ENCODE measurements at places on chromosomes 7 and 10.

DNA sequence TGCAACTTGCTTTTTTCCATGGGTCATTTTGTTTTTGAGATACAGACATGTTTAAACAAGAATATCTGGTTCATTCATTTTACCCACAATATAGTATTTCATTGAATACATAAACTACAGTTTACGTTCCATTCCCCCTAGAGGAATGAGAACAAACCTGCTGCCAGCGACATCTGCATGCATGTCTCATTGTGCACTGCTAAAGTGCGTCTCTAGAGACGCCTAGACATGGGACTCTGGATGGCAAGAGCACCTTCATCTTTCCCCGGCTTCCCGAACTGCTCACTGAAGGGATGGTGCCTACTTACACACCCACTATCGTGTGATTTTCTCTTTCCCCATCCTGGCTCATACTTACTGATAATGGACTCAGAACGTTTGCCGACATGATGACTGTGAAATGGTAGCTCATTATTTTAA is 1.2 kb upstream of the ZNF777 start:
- DNase-seq = no peak

DNA sequence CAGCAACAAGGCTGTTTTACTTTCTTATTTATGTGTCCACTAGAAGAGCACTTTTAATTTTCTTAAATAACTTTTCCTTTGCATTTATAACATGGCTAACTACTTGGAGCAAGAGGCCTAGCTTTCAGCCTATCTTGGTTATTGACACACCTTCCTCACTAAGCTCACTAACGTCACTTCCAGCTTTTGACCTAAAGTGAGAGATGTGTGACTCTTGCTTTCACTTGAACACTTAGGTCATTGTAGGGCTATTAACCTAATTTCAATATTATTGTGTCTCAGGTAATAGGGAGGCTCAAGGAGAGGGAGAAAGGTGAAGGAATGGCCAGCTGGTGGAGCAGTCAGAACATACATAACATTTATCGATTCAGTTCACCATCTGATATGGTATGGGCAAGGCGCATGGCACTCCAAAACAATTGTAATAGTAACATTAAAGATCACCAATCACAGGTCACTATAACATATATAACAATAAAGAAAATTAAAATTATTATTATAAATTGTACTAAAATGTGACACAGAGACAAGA is 95.0 kb upstream of the FAM20C start:
- DNase-seq = no peak

DNA sequence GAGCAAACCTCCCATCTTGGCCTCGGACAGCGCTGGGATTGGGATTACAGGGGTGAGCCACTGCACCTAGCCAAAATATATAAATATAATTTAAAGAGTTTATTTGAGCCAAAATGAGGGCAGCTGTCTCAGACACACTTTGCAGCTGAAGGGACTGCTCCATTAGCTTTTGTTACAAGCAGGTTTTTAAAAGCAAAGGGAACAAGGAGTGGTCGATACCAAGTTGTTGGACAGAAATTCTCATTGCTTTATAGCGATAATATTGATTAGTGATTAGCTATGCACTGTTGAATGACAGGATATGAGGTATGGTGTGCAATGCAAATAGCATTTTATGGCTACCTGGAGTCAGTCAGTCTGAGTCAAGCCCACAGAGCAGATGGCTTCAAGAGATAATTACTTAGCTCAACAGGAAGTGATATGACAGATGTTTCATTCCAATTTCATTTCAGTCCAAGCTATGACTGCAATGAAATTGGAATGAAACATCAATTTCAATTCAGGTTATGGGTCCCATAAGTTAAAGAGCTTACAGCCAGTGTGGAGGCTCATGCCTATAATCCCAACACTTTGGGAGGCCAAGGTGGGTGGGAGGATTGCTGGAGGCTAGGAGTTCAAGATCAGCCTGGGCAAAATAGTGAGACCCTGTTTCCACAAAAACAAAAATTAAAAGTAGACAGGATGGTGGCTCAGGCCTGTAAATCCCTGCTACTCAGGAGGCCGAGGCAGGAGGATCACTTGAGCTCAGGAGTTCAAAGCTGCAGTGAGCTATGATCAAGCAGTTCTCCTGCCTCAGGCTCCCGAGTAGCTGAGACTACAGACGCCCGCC is 23.1 kb downstream of the TYW1 start:
- peak; percentile 59 for DNase-seq

DNA sequence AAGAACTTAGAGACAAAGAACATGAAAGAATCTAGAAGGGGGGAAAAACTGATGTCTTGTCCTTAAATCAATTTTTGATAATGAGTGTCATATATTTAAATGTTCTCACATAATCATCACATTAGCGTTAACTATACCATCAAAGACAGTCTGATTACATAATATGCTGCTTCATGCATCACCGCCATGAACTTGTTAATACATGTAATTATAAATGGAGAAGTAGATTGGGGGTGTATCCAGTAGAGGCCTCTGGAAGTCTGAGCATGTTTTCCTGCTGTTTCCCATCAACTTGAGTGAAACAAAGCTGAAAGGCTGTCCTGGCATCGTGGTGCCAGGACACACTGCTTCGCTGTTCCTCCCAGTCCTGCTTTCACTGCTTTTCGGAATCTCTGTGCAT is 48.2 kb downstream of the PRLHR start:
- DNase-seq = no peak

- DNase-seq = no peak
Measured at GRCh38 chr10:1398626-1399410, 338.5 kb downstream of the ADARB2 start.

- peak; percentile 90 for DNase-seq
Measured at GRCh38 chr7:154927624-154928125, 75.2 kb downstream of the PAXIP1 start.

DNA sequence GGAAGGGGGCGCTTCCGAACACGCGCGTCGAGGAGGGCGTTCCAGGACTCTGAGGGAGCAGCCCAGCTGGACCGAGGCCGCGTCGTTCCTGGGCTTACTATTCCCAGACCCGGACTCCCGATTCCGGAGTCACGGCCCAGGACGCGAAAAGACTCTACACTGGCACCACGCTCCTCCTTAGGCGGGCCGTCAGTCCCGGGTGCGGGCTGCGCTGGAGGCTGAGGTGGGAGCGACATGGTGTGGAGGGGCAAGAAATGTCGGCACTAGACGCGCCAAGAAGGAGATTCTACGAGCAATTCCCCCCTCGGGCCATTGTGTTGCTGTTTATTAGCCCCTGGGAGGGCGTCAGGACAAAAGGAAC is 584 bp upstream of the RUNDC3B start:
- DNase-seq = no peak

GRCh38 chr7:51012569-51013217 is 230.0 kb upstream of the GRB10 start:
- DNase-seq = no peak

DNA sequence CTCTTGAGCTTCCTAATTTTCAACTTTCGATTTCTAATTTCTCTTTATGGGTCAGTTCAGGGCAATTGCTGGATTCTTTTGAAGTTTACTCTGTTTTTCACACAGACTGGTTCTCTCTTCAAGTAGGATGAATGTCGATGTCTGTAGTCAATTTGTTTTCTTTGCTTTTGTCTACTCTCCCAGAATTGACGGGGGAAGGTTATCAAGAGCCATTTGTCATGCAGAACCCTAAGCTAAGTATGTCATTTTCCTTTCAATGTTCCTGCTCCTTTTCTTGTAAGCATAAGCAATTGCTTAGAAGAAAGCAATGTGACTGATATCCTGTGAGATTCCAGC is 53.7 kb downstream of the SLC39A12 start:
- no peak for DNase-seq

DNA sequence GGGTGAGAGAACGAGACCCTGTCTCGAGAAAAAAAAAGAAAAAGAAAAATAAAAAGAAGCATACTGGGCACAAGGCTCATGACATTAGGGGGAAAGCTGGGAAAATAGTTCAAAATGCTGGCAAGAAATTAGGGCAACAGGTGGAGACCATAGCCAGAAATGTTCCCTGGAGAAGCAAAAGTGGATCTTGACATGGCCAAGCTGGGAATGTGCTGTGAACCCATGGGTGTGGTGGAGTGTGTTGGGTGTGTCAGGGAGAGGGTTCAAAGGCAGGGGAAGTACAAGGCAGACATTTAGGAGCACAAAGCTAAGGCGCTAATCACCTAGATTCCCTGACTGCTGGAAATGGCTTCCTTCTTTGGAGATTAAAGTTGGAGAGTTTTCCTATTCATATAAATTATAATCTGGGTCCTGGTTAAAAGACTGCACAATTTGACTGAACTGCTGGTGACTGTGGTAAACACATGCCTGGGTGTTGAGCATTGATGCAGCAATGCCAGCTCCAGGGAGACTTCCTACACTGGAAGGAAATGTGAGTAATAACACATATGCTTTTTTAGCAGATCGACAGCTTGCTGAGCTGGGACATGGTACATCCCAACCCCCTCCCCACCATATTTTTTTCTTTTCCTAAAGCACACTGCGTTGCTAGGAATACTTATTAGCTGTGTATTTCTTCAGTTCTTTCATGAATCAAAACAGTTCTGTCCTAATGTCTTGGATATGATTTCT is 70.1 kb upstream of the ARHGAP21 start:
- peak; percentile 43 for DNase-seq

DNA sequence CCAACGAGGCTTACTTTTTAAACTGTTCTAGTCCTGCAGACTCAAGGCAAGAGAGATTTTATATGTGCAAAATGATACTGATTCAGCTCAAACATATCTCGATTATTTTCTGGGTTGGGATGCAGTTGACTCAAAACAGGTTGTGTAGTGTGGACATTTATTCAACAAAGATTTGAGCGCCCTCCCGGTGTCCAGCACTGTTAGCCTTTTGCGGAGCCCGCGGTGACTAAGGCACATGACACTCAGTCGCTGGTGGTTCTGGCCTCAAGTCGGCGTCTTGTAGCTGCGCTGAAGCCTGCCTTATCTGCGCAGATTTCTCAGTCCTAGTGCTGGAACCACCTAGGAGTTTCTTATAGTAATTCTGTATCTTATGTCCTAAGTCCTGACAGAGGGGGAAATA is 938 bp upstream of the CADPS2 start:
- DNase-seq = peak; percentile 58

DNA sequence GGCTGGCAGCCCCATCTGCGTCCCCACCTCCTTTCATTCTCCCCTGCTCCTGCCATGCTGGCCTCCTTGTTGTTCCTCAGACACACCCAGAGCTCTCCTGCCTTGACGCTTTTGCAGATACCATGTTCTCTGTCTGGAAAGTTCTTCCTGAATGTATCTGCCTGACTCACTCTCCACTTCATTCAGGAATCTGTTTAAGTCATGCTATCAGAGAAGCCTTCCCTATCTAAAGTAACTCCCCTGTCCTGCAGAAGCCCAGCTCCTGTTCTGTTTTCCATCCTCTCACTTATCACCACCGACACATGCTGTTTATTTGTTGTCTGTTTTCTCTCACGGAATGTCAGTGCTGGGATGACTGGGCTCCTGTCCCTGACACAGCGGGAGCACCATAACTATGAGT is 82.0 kb downstream of the AFAP1L2 start:
- no peak for DNase-seq

- DNase-seq = no peak
Measured at GRCh38 chr7:12898620-12899019, 211.2 kb downstream of the ARL4A start.

GRCh38 chr7:79182283-79182682 is 271.2 kb downstream of the MAGI2 start:
- DNase-seq = peak; percentile 47

DNA sequence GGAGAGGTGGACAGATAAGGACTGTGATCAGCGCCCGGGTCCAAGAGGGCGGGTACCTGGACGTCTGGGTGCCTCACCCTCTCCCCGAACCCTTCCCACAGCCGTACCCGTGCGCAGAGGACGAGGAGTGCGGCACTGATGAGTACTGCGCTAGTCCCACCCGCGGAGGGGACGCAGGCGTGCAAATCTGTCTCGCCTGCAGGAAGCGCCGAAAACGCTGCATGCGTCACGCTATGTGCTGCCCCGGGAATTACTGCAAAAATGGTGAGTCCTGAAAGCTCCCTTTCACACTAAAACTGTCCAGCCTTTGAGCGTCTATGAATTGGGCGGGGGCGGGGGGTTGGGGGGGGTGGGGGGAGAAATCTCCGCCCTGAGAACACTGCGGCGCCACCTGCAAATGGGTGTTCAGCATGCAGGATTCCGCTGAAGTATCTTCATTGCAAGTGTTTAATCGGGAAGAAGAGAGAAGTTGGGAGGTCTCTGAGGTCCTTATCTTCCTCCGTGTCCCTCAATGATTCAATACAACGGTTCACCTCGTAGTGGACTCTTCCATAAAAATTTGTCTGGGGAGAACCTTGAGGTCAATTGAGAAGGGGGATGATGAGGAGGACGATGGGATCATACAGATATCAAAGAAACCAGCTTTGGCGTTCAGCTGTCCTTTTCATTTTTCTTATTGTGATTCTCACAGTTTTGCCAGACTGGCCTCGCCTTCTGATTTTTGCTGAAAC is 906 bp downstream of the DKK1 start:
- peak; percentile 37 for DNase-seq

- no peak for DNase-seq
Measured at GRCh38 chr10:62506371-62506770, 132.2 kb downstream of the ZNF365 start.

- no peak for DNase-seq
Measured at GRCh38 chr7:92674379-92674778, 84.2 kb upstream of the FAM133B start.

DNA sequence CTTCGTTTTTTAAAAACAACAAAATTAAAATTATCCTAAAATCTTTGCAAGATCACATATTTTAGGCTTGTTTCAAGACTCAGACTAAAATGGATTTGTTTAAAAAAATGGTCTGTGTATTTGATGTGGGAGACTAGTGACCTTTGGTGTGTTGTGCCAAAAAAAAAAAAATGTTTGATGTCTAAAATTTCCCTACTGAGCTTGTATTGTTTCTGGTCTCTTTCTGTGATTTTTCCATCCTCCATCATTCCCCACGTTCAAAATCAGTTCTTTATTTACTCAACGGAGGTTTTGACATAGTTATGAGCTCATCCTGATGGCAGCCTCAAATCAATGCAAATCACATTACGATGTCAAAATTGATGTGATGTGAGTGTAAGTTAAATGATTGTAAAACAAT is 326.2 kb downstream of the RNLS start:
- DNase-seq = no peak
